NCI-H2227 treated with DMSO at 0.1 percent for 48 hours (cell line): ENCODE measurements at places on chromosomes 12 and 14.

DNA sequence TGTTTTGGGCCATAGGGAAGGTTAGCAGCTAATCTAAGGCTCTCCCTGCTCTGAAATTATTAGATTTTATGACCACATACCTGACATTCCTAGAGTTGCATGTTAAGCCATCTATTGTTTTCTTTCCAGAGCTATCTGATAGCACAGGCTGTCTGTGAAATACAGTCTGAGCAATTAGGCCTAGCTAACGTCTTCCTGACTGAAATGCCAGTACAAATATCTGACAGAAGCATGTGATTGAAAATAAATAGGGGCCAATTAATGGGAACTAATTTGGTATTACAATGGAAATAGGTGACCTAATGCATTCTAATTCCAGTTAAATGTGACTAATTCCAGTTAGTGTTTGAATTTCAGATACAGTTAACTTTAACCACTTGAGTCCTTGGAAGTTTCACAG lies 115.2 kb downstream of the C12orf75 start:
- no peak for DNase-seq

- no peak for DNase-seq
Measured at GRCh38 chr12:111395336-111396187, 10.2 kb upstream of the SH2B3 start.

DNA sequence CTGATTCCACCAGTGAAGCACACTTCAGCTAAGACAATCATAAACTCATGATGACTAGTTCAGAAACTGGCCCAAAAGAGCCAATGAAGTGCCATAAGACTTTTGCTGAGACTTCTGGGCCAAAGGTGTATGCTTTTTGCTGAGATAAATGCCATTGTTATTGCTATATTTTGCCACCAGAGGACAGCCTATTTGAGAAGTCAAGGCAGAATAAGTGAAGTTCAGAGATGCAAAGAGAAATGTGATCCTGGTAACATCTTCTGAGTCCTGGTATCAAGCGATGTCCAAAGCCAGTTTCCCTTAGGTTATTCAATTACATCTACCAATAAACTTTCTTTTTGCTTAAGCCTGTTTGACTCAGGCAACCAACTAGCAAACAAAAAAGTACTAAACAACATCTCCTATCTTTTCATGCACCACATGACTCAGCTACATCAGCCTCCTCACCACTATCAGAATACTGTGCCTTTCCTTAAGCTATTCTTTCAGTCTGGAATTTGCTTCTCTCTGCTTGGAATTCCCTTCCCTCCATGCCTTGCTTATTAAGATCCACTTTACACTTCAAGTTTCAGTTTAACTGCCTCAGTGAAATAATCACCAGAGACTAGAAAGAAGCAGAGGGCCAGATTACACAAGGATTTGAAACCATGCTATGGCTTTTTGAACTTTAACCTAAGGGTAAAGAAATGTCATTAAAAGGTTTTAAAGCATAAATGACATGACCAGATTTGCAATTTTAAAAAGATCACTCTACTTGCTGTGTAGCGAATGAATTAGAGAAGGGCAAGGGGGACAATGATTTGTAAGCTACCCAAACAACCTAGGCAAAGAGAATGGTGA lies 14.0 kb downstream of the CRY1 start:
- DNase-seq: no peak

- peak; percentile 18 for DNase-seq
Measured at GRCh38 chr14:65832431-65833266, 420.1 kb downstream of the FUT8 start.

DNA sequence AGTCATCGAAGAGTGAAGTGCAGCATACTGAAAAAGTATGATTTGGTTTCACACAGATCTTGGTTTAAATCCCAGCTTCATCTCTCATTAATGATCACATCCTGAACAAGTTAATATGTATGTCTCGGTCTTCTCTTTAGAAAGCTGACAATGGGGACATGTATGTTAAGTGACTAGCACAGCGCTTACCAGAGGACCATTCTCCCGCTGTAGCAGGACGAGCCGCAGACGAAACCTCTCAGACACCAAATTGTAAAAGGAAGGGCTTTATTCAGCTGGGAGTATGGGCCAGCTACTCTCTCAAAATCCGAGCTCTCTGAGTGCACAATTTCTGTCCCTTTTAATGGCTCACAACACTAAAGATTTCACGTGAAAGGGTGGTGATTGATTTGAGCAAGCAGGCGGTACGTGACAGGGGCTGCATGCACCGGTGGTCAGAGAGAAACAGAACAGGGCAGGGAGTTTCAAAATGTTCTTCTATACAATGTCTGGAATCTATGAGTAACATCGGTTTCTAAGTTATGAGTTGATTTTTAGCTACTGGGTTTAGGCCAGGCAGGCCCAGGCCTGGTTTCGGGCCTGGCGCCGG lies 682.4 kb downstream of the DIO2 start:
- DNase-seq: no peak

DNA sequence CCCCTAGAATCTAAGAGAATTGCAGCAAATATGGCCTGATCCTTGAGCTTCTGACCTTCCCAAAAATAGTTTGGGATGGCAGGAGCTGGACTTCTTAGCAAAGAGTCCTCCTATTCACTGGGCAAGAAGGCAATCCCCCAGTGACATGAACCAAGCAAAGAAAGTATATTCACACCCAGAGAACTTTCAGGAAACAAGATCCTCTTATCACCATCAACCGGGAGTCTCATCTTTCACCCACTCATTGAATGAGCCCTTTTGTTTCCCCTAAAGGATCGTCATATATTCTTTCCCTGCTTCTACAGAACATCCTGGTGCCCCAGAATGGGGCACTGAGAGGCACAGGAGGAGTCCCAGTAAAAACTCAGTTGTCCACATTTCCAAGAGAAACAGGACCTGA lies 19.7 kb downstream of the SPTB start:
- no peak for DNase-seq

DNA sequence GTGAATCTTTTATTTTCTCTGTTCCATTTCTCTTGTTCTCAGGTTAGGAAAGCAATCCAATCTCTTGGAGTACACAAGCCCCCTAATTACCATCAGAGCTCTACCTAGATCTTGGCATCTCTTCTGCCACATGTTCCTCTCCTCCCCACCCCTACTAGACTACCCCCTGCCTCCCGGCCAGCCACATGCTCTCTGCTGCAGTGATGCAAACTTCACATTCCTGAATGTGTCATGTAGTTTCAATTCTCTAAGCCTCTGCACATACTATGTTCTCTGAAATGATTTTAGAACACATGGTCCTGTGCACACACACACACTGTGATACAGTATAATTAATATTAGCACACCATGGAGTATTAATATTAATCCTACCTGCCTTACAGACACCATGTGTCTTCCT lies 104.6 kb downstream of the EFCAB11 start:
- DNase-seq: no peak

GRCh38 chr12:104482748-104483147 lies 26.0 kb downstream of the CHST11 start:
- no peak for DNase-seq

- no peak for DNase-seq
Measured at GRCh38 chr14:49193332-49194065, 392.7 kb downstream of the RPS29 start.

DNA sequence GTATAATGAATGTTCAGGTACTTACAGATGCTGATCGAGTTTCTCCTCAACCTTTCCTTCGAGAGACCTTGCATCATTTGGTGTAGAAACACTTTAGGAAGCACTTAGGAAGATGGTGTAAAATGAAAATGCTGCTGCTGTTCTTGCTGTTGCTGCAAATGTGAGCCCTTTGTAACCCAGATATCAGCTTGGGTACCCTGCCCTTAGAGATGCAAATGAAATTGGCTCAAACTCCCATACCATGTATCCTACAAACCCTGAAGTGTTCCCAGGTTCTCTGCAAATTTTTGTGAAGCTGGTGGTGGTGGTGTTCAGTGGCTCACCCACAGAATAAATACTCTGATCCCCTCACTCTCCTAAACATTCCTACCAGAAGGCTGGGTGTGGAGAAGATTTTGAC lies 130.8 kb downstream of the SLC25A47 start:
- no peak for DNase-seq

GRCh38 chr12:124210991-124211577 lies 83.8 kb upstream of the RFLNA start:
- DNase-seq: no peak

DNA sequence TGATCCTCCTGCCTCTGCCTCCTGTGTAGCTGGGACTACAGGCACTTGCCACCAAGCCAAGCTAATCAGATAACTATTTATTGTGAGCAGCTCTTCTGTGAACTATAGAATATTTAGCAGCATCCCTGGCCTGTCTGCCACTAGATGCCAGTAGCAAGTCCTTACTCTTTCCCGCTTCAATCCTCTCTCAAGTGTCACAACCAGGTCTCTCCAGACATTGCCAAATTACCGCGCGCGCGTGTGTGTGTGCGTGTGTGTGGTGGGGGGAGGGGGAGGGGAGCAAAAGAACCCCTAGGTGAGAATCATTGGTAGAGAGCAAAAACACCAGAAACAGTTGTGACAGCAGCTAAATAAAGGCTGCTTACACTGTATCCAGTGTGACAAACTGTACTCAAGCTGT lies 49.9 kb downstream of the PPP2R5E start:
- DNase-seq: peak; percentile 67

GRCh38 chr14:63766611-63767010 lies 38.7 kb upstream of the SGPP1 start:
- DNase-seq: no peak

GRCh38 chr12:55607821-55608594 lies 28.7 kb upstream of the OR10P1 start:
- no peak for DNase-seq

DNA sequence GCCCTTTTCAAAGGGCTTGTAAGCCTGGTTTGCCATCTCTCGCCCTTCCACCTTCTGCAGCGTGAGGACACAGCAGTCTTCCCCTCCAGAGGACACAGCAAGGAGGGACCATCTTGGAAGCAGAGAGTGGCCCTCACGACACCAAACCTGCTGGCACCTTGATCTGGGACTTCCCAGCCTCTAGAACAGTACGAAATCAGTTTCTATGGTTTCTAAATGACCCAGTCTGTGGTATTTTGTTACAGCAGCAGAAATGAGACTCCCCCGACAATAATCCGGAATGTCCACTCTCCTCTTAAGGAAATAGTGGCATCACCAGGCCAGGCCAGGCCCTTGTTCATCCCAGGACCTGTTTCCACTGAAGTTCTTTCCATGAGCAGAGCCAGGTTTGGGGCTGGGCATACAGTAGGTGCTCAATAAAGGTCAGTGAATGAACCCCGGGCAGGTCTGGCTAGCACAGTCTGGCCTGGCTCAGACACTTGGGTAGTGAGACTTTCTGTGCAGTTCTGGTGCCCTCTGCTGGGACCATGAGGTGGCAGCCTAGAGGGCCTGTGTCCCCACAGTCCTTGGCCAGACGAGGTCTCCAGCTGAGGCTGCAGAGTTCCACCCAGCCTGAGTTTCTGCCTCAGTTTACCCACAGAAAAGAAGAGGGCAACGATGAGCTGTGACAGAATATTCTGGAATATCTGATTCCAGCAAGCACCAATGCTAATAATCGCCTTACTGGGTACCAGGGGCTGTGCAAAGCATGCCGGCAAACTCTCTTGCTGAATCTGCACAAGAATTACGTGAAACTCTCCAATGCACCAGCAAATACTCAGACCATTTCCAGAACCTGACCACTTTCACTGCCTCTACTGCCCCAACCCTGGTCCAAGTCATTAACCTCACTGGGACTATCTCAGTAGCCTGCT lies 14.0 kb downstream of the ABCB9 start:
- peak; percentile 29 for DNase-seq

GRCh38 chr14:69055125-69055524 lies 76.0 kb upstream of the ACTN1 start:
- DNase-seq: no peak

- DNase-seq: peak; percentile 94
Measured at GRCh38 chr14:32331206-32331605, 2.1 kb downstream of the AKAP6 start.

- DNase-seq: no peak
Measured at GRCh38 chr12:13499008-13499407, 302.5 kb downstream of the EMP1 start.

DNA sequence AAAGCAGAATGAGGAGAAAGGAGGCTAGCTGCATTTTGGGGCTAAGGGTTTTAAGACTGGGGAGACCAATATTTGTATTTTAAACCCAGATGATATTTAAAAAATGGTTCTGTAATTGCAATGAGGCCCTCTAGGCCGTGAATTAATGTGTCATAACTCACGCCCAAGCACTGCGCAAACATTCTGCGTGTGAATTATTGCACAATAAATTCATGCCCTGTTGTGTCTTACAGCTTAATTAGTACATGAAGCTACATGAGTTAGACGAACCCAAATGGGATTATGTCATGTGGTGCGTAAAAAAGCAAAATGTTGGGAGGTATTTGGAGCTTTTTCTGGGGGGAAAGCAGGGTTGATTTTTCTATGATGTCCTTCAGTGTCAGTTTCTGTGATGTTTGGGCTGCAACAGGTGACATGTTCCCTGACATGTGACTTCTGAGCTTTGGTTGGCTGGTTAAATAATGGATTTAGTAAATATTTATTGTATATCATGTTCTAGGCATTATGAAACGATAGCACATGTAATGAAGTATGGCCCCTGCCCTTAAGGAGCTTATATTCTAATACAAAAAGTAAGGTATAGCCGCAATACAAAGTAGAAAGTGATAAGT lies 30.4 kb upstream of the CISTR start:
- no peak for DNase-seq

- no peak for DNase-seq
Measured at GRCh38 chr12:49744363-49744885, 3.1 kb downstream of the TMBIM6 start.

- DNase-seq: no peak
Measured at GRCh38 chr14:26765768-26766520, 168.1 kb upstream of the NOVA1 start.

DNA sequence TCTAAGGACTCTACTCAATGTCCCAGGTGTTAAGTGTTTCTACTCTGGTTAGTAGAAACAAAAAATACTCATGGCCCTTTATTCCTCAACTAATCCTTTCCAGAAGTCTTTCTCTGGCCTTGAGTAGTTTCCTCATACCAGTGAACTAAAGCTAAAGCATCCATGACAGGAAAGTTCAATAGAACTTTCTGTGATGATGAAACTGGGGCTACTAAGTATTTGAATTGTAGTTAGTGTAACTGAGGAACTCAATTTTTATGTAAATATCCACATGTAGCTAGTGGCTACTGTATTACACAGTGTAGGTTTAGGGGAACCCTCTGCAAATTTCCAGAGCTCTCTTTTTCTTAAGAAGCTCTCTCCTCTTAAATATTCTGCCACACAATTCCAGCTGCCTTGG lies 63.7 kb downstream of the R3HDM2 start:
- DNase-seq: no peak

GRCh38 chr12:45089411-45090075 lies 38.6 kb upstream of the DBX2 start:
- DNase-seq: no peak

DNA sequence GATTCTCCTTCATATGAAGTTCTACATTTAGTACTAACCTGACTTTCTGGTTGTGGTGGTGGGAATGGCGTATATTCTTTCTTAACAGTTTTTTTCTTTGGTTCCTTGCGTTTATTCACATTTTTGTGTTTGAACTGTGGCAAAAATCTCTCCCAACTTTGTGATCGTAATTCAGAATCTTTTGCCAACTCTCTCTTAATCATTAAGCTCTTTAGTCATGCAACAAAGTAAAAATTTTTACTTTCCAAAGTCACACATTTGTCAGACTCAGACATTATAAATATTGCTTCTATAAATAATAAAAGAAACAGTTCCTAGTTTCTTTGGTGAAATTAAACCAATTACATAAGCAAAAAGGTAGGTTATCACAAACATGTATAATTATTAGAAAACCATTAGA lies 7.5 kb downstream of the KRR1 start:
- DNase-seq: no peak
